Left ventricle myocardium inferior (tissue), 1 donor: ENCODE measurements at places on chromosomes 1 and 21.

GRCh38 chr1:10398278-10398733 is 558 bp upstream of the PGD start:
- H3K27ac ChIP-seq: peak overlapping the region; percentile 97
- no peaks in the 10 kb centered on the region for H3K27me3 ChIP-seq
- no peak for DNase-seq
- H3K36me3 ChIP-seq: peaks cover 20% of the 10 kb centered on the region
- peak overlapping the region; percentile 98 for H3K4me3 ChIP-seq

GRCh38 chr1:156498432-156499193 is 2.0 kb downstream of the MEF2D start:
- peak; percentile 76 for DNase-seq
- no peaks in the 10 kb centered on the region for H3K27me3 ChIP-seq
- H3K4me1 ChIP-seq: peaks cover 97% of the 10 kb centered on the region
- H3K36me3 ChIP-seq: no peaks in the 10 kb centered on the region
- peak overlapping the region; percentile 100 for H3K27ac ChIP-seq

DNA sequence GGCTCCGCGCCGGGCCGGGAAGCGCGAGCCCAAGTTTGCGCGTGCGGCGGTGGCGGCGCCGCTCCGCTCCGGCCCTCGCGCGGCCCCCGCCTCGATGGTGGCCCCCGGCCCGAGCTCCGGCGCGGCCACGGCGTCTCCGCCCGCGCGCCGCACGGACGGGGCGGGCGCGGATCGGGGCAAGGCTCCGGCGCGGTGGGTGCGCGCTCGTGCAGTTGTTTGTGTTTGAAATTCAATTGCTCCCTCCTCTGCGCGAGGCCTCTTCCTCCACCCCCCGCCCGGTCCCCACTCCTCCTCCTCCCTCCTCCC is at the start of gene HDGF:
Gene HDGF, minus strand, starts transcription at position 225 of the 306 bp plus-strand sequence. CDS start 246 bp downstream, outside the sequence.
- H3K4me1 ChIP-seq: peaks cover 74% of the 10 kb centered on the region
- no peaks in the 10 kb centered on the region for H3K27me3 ChIP-seq
- H3K4me3 ChIP-seq: peak within 1 kb of the TSS; percentile 99
- no peak for DNase-seq

GRCh38 chr1:43439781-43440180 is 13.9 kb downstream of the HYI start:
- no peak for DNase-seq
- no peak overlapping the region for H3K27ac ChIP-seq
- no peaks in the 10 kb centered on the region for H3K27me3 ChIP-seq
- peaks cover 75% of the 10 kb centered on the region for H3K36me3 ChIP-seq
- no peak overlapping the region for H3K4me3 ChIP-seq
- H3K4me1 ChIP-seq: peaks cover 16% of the 10 kb centered on the region

DNA sequence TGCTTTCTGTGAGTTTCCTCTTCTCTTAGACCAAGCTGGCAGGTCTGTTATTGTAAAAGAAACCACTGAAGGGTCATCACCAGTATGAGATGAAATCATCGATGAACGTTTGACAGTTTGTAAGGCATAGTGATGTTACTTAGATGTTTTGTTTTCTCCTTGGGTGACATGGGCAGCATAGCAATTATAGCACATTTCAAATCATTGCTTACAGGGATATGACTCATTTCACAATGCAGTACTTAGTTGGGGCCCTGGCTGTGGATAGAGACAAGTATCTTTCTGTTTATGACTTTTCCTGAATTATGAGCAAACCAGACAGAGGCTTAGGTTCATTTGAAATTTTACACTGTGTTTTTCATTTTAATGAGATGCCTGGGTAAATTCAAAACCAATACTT is 313.0 kb downstream of the RWDD3 start:
- H3K27ac ChIP-seq: no peak overlapping the region
- H3K36me3 ChIP-seq: no peaks in the 10 kb centered on the region
- DNase-seq: no peak
- no peaks in the 10 kb centered on the region for H3K4me1 ChIP-seq

DNA sequence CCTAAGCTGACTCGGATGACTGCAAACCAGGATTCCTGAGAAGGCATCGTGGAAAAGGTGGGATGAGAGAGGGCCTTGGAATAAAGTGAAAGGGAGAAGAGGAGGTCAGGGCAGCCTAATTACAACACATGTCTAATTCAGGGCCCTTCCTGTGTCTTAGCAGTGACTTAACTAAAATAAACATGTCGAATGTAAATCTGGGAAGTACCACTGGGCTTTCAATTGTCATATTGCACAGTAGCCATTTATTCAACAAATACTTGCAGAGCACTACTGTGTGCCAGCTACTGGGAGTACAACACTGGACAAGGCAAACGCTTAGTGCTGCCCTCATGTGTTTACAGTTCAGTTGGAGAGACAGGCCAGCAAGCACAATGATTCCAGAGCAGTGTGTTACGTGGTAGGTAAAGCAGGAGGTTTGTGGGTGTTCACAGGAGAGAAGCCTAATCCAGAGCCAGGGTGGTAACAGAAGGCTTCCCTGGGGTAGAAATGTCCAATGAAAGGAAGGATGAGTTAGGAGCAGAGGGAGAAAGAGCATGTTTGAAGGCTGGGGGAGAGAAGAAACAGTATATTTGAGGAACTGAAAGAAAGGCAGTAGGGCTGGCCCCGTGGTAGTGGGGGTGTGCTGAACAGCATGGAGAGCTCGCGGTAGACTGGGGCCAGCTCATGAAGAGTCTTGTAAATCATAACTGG is 38.0 kb upstream of the RASAL2 start:
- H3K4me3 ChIP-seq: no peak overlapping the region
- H3K27me3 ChIP-seq: no peaks in the 10 kb centered on the region
- DNase-seq: no peak
- H3K4me1 ChIP-seq: peaks cover 85% of the 10 kb centered on the region

DNA sequence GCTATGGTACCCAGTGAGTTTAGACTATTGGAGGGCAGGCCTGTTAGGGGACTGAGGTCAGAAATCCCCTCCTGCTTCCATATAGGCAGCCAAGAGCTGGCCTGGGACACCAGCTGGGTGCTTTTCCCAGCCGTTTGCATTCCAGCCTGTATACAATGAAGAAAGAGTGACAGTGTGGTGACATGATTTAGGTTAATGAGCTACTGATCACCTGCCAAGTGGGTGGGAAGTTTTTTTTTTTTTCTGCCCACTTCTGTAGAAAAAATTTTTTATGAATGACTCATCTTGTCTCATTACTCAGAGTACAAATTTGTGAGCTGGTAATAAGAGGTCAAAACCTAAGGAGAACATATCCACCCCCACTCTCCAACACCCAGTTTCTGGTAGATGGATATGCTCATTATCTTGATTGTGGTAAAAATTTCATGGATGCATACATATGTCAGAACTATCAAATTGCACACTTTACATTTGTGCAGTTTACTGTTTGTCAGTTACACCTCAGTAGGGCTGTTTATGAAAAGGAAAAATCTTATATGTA is 16.4 kb upstream of the CGN start:
- no peak overlapping the region for H3K27ac ChIP-seq
- no peak overlapping the region for H3K4me3 ChIP-seq
- no peak for DNase-seq
- H3K4me1 ChIP-seq: no peaks in the 10 kb centered on the region
- no peaks in the 10 kb centered on the region for H3K27me3 ChIP-seq

GRCh38 chr21:32909393-32909792 is 116.3 kb upstream of the OLIG2 start:
- H3K27me3 ChIP-seq: no peaks in the 10 kb centered on the region
- no peak for DNase-seq
- H3K4me3 ChIP-seq: no peak overlapping the region

GRCh38 chr21:15442743-15443469 is 286.9 kb upstream of the USP25 start:
- H3K36me3 ChIP-seq: no peaks in the 10 kb centered on the region
- H3K27ac ChIP-seq: no peak overlapping the region
- no peak overlapping the region for H3K4me3 ChIP-seq
- H3K27me3 ChIP-seq: no peaks in the 10 kb centered on the region
- H3K4me1 ChIP-seq: peaks cover 8% of the 10 kb centered on the region

GRCh38 chr1:50877641-50878040 is 82.4 kb downstream of the FAF1 start:
- no peaks in the 10 kb centered on the region for H3K36me3 ChIP-seq
- no peaks in the 10 kb centered on the region for H3K27me3 ChIP-seq
- H3K4me1 ChIP-seq: peaks cover 41% of the 10 kb centered on the region
- DNase-seq: no peak

- H3K4me3 ChIP-seq: no peak overlapping the region
- no peaks in the 10 kb centered on the region for H3K36me3 ChIP-seq
Measured at GRCh38 chr1:111615870-111616715, 3.5 kb upstream of the RAP1A start.

- DNase-seq: no peak
- peaks cover 8% of the 10 kb centered on the region for H3K4me1 ChIP-seq
- H3K36me3 ChIP-seq: no peaks in the 10 kb centered on the region
- H3K27me3 ChIP-seq: peaks cover 31% of the 10 kb centered on the region
- no peak overlapping the region for H3K4me3 ChIP-seq
- no peak overlapping the region for H3K27ac ChIP-seq
Measured at GRCh38 chr21:44595524-44595923, 3.2 kb upstream of the KRTAP10-6 start.

- H3K4me1 ChIP-seq: no peaks in the 10 kb centered on the region
- DNase-seq: no peak
- H3K27me3 ChIP-seq: no peaks in the 10 kb centered on the region
- H3K4me3 ChIP-seq: no peak overlapping the region
- H3K27ac ChIP-seq: no peak overlapping the region
- no peaks in the 10 kb centered on the region for H3K36me3 ChIP-seq
Measured at GRCh38 chr1:230399321-230400006, 26.7 kb downstream of the PGBD5 start.
